ENCODE measurements at places on chromosomes 2 and 18. TPM values are rescaled to one million over a fixed set of nuclear protein-coding genes. Genes with fewer than 3 reads are reported as not detected.

- no peak for DNase-seq
Observed at GRCh38 chr18:74840492-74841167, 243.0 kb downstream of the ZNF407 start.

GRCh38 chr2:29742656-29743055 lies 178.7 kb downstream of the ALK start:
- no peak for DNase-seq

Gene IL36G
- not detected for total RNA-seq

DNA sequence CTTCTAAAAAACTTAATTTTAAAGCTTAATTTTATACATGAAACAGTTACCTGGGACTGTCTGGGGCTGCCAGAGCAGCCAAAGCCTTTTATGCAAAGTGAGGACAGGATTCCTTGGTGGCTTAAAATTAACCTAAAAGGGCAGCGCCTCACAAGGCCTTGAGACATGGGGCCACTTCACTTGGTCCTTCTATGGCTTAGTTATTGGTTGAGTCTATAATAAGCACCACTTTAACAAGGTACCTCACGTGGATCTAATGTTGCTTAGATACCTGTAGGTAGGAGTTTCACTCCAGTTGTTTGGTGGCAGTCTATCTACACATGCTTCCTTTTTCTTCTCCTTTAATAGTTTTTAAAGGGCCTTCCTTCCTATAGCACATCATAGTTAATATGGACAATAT lies 51.6 kb downstream of the EIF2AK3 start:
- no peak for DNase-seq

- DNase-seq = no peak
Observed at GRCh38 chr18:58539659-58540380, 89.1 kb downstream of the ALPK2 start.

Gene ATP8B1
- total RNA-seq = not detected

DNA sequence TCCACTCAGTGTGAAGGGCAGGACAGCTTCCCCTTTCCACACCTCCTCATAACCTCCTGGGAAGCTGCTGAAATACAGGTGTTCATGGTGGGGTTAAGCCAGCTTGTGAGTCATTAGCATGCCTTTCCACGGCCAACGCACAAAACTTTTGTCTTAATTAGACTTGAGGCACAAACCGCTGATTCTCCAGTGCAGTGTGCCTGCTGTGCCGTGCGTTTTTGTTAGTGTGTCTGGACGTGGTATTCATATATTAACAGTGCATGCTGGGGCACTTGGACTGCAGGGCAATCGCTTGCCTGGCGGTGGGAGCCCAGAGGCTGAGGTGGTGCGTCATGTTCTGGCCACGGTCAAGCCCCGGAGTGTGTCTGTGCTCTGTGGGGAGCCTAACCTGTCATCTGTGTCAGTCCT lies 156.2 kb downstream of the SH3RF3 start:
- DNase-seq = no peak

Gene HES6
- total RNA-seq = 11.3 TPM

GRCh38 chr2:200616193-200616592 lies 30.4 kb downstream of the AOX1 start:
- no peak for DNase-seq

DNA sequence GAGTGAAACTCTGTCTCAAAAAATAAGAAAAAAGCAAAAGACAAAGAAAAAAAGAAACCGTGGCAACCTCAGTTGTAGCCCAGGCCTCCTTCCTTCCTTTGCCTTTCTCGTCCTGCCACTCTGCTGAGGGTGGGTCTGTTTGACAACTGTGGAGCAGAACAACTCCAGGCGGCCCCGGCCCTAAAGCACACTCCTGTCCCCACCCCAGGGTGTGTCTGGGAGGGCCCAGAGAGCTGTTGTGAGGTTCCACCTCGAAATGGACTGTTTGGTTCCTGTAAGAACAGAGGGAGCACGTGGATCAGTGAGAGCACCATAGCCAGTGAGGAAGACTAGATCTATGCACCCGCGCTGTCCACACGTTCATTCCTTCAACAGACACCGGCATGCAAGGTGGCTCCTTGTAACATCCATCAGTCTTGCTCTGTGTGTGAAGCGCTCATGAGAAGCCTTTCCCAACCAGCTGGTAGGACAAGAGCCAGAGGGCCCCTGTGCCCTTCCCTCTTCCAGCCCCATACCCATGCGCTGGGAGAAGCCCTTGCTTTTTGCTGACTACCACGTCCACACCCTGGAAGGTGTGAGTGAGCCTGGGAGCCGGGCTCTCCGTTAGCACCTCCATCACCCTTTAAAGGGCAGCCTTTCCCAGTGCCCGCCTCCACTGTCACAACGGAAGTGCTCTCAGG lies 61.6 kb downstream of the SOWAHC start:
- no peak for DNase-seq

Gene AQP12A
- not detected for total RNA-seq

Gene RIT2
- total RNA-seq = not detected

Gene CRYBA2
- not detected for total RNA-seq

Gene NEU4
- 0.86 TPM for total RNA-seq

- DNase-seq = no peak
Observed at GRCh38 chr2:120463996-120464395, 118.1 kb downstream of the INHBB start.

Gene C1GALT1C1L
- total RNA-seq = not detected

- no peak for DNase-seq
Observed at GRCh38 chr2:108388045-108388444, 10.3 kb downstream of the SULT1C4 start.

DNA sequence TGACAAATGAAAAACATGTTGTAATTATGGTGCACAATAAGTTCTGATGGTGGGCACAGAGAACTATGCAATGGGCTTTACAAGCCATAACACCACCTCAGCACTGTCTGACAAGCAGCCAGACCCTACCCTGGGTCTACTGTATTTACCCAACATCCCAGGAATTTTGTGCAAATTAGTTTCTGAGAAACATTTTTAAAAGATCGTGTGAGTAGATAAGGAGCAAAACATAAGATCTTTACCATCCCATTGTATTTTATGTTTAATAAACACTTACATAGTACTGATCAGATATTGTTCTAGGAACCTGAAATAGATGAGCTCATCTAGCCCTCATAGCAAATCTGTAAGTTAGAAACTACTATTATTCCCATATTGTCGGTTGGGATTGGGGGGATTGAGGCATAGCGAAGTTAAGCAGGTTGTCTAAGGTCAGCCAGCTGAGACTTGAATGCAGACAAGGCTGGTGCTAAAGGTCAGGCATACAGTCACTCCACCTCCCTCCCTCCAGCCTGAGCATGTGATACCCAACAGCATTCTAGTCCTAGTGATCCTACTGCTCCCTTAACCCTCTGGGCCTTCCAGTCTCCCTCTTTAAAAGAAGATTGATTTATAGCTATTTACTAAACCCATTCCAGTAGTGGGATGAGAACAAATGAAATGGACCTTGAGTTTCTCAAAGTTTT lies 67.4 kb upstream of the STAM2 start:
- no peak for DNase-seq

Gene FASTKD2
- 34.6 TPM for total RNA-seq

- no peak for DNase-seq
Observed at GRCh38 chr2:100359576-100359975, 37.3 kb upstream of the LONRF2 start.

Gene PLGLB2
- total RNA-seq = 2.5 TPM

GRCh38 chr2:130828461-130828860 lies 8.3 kb upstream of the ARHGEF4 start:
- DNase-seq = no peak

- DNase-seq = no peak
Observed at GRCh38 chr2:40208463-40208862, 243.4 kb downstream of the SLC8A1 start.
